ENCODE measurements at places on chromosomes 4 and X. TPM values are rescaled to one million over a fixed set of nuclear protein-coding genes. Genes with fewer than 3 reads are reported as not detected.

The ANXA3 gene
- 20.0 TPM for total RNA-seq

The NDST4 gene
- total RNA-seq = not detected

GRCh38 chr4:53380221-53380620 is 2.8 kb downstream of the FIP1L1 start:
- DNase-seq = no peak

The CYSLTR1 gene
- total RNA-seq = 7.9 TPM

The XK gene
- total RNA-seq = 1.6 TPM
